Heart left ventricle (tissue), 16 donors: ENCODE measurements at places on chromosomes 2 and 18. TPM values are rescaled to one million over a fixed set of nuclear protein-coding genes. Genes with fewer than 3 reads are reported as not detected.

GRCh38 chr2:117411983-117412382, 402.5 kb upstream of the DDX18 start:
- H3K36me3 ChIP-seq: no peaks in the 10 kb centered on the region
- no peaks in the 10 kb centered on the region for H3K27me3 ChIP-seq
- no peak overlapping the region for H3K4me3 ChIP-seq
- no peak overlapping the region for H3K27ac ChIP-seq

DNA sequence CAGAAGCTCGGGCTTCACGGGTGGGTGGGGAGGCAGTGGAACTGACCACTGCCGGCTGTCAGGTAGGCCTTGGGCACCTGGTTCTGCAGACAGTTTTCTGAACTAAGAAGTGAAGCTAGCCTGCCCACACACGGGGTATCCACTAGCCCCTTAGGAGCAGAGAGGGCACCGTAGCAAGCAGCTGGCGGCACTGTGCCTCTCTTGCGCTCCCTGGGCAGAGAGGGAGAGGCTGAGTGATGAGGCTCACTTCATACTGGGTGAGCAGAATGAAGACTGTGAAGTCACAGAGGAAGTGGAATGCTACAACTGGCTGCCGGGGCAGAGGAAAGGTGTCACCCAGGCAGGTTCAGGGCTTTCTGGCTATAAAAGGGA, 753 bp downstream of the ITPRIPL1 start:
- H3K36me3 ChIP-seq: peaks cover 11% of the 10 kb centered on the region
- peak overlapping the region; percentile 52 for H3K27ac ChIP-seq

The GRHL1 gene
- 1.3 TPM for total RNA-seq

The EHD3 gene
- total RNA-seq: 17.5 TPM

GRCh38 chr2:225932811-225933413, 533.4 kb downstream of the NYAP2 start:
- H3K4me1 ChIP-seq: no peaks in the 10 kb centered on the region
- no peak for DNase-seq
- H3K27ac ChIP-seq: no peak overlapping the region
- H3K36me3 ChIP-seq: no peaks in the 10 kb centered on the region
- no peaks in the 10 kb centered on the region for H3K27me3 ChIP-seq
- H3K4me3 ChIP-seq: no peak overlapping the region

GRCh38 chr2:223467196-223467595, 135.0 kb downstream of the SCG2 start:
- no peaks in the 10 kb centered on the region for H3K36me3 ChIP-seq
- DNase-seq: no peak
- no peak overlapping the region for H3K27ac ChIP-seq
- H3K27me3 ChIP-seq: no peaks in the 10 kb centered on the region
- peaks cover 9% of the 10 kb centered on the region for H3K4me1 ChIP-seq
- no peak overlapping the region for H3K4me3 ChIP-seq

The PFN4 gene
- 0.59 TPM for total RNA-seq

GRCh38 chr2:57990118-57990725, 56.4 kb upstream of the VRK2 start:
- no peaks in the 10 kb centered on the region for H3K36me3 ChIP-seq
- H3K4me3 ChIP-seq: no peak overlapping the region
- H3K27ac ChIP-seq: no peak overlapping the region
- DNase-seq: no peak
- no peaks in the 10 kb centered on the region for H3K27me3 ChIP-seq

GRCh38 chr2:148796735-148797512, 78.1 kb upstream of the KIF5C start:
- H3K4me1 ChIP-seq: no peaks in the 10 kb centered on the region
- no peak for DNase-seq
- no peaks in the 10 kb centered on the region for H3K27me3 ChIP-seq
- H3K4me3 ChIP-seq: no peak overlapping the region
